ENCODE measurements at places on chromosomes 12 and 14.

DNA sequence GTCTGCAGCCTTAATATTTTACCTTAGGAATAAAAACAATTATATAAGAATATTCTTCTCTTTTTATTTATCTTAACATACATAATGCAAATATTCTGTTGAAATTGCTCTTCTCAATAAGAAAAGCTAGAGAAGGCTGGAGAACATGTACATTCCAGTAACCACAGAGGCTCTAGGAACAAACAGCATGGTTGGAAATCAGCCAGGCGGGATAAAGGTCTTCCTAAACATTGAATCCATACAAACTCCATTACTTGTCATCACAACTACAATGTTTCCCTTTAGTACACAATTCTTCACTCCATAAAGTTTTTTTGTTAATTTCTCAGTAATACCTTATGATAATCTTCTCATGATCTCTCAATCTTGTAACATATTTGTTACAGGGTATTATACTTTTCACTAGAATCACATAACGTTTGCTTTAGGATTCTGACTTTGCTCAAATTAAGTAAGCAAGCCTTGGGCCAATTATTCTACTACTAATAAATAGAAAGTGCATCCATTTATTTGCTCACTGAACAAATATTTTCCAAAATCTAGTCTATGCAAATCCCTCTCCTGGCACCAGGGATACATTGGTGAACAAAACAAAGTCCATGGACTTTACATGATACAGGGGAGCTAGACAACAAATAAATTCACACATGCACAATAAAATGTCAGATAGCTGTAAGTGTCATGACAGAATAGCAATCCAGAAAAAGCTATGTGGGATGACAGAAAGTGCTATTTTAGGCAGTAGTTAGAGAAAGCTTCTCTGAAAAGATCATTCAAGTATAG, 237.5 kb upstream of the TMTC1 start:
- DNase-seq: no peak

- DNase-seq: no peak
Measured at GRCh38 chr14:59026081-59026480, 162.4 kb upstream of the DAAM1 start.

DNA sequence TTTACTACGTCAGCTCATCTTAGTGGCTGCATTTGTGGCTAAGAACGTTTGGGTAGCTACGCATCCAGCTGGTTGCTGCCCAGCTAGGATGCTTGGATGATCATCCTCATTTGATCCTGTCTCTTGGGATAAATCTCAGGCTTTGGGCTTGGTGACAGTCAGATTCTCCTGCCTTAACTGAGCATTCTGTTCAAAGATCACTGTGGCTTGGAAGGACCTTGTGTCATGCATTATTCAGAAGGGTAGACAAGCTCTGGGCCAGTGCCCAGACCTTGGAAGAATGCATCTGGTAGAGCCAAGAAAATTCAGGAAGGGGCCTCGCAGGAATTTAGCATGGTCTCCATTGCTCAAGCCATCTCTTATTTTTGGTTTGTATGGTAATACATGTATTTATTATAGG, 188.4 kb downstream of the NRXN3 start:
- DNase-seq: no peak

GRCh38 chr12:105205322-105206048, 30.5 kb downstream of the APPL2 start:
- DNase-seq: no peak

GRCh38 chr12:103930787-103931735, 851 bp downstream of the HSP90B1 start:
- peak; percentile 26 for DNase-seq

DNA sequence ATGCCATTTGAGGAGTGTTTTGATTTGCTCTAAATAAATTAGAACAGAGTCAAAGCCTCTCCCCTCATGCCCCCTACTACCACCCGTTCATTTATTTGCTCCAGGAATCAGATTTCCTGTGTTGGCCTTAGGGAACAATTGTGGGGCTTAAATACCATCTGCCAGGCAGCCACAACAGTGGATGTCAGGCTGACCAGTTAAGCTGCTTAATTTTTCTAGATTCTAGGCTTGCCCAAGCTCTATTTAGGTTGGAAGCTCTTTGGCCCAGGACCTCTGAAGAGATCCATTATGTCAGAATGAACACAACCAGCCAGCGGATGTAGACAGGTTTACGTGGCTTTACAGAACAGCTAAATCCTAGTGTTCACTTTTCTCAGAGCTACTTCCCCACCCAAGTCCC, 1.0 kb upstream of the TIMELESS start:
- DNase-seq: no peak

GRCh38 chr12:105993766-105994555, 144.8 kb downstream of the NUAK1 start:
- DNase-seq: no peak

DNA sequence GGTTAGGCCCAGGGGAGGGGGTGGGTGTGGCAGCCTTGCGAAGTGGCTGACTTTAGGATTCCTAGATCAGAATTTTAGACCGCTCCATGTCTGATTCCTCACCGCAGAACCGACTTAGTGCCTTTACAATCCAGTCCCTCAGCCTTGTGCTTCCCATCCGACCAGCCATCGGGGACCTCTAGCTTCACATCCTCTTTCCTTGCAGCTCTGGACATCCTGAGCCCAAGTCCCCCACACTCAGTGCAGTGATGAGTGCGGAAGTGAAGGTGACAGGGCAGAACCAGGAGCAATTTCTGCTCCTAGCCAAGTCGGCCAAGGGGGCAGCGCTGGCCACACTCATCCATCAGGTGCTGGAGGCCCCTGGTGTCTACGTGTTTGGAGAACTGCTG, 557 bp downstream of the COPS7A start:
- DNase-seq: no peak
